Caki2 (cell line): ENCODE measurements at places on chromosomes 16 and 17.

DNA sequence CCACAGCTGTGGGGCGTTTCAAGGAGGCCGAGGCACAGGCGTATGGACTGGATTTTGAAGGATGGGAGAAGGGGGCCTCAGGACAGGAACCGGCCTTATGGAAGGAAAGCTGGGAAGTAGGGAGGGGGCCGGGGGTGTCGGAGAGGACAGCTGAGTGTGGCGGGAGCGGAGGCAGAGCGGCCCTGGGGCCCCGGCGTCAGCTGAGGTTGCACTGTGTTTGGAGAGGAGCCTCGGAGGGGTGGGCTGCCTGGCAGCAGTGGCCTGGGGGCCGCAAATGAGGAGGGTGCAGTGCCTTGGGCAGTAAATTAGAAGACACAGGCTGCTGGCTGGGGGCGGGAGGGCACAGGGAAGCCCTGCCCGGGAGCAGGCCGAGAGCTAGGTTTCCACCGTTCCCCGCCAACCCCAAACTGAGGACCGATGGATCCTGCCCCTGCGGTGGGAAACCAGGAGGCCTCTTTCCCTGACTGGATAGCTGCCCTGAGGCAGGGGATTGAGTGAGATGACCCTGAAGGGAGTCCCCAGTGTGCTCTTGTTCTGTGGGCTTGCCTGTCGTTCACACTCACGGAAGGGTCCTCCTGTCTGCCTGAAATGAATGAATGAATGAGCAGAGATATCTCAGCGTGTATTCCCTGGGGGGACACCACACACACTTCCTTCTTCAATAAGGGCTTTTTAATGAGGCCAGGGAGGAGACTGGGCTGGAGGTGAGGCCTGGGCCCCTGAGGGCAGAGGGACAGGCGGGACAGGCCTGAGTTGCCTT, 18.4 kb downstream of the FOXJ1 start:
- DNase-seq, result no peak

DNA sequence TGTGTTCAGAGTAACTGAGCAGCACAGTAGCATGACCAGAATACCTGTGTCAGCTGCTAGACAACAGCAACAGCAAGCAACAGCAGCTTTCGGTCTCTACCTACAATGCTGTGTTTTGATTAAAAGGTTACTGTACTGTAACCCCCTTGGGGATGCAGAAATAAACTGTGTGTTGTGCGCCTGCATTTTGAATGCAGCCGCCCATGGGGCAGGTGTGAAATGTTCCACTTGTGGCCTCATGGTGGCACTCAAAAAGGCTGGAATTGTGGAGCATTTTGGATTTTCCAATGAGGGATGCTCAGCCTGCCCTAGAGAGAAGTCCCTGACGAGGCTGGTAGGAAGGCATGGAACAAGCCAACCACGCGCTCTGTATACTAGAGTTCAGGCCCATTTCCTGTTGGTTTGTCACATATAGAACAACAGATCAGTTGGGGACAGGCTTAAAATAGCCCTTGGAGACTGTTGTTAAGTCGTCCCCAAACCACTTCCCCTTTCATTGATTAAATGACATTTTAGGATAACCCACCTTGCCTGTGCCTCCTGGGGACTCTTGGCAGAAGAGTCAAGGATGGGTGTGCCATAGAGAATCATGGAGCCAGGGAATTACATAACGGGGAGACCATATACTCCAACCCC, 27.1 kb downstream of the SCPEP1 start:
- DNase-seq, result no peak

DNA sequence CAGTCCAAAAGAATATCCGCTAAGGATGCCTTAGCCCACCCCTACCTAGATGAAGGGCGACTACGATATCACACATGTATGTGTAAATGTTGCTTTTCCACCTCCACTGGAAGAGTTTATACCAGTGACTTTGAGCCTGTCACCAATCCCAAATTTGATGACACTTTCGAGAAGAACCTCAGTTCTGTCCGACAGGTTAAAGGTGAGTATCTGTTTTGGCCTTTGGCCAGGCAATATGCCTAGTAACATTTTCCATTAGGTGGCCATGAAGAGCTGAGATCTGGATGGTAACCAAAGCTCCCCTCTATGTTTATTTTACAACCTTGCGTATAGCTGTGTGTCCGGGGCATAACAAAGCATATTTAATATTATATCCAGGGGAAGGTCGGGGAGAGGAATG, 128.0 kb upstream of the TMEM97 start:
- no peak for DNase-seq

DNA sequence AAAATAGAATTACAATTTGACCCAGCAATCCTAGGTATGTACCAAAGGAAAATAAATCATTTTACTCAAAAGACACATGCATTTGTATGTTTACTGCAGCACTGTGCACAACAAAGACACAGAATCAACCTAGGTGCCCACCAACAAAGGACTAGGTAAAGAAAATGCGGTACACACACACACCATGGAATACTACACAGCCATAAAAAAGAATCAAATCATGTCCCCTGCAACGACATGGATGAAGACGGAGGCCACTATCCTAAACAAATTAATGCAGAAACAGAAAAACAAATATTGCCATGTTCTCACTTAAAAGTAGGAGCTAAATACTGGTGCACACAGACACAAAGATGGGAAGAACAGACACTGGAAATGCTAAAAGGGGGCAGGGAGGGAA, 36.2 kb downstream of the BRD7 start:
- no peak for DNase-seq

- peak; percentile 32 for DNase-seq
These were observed 115.3 kb downstream of the SLC39A11 start for GRCh38 chr17:72976971-72977770.
